ENCODE measurements at places on chromosomes 6 and 20.

DNA sequence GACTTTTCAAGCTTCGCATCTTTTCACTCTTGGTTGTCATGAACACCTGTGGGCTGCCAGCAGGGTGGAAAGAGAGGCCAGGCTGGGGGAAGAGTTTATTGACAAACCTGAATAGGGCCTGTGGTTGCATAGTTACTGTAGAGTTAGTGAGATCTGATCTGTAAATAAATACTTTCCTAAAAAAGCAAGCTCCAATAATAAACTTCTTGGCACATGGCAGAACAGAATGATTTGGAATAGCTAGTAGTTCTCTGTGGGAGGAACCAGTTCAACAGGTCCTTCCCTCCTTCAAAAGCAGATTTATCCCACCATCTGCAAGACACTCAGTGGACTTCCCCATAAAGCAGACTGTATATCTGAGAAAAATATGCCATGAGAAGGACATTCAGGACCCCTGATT, 445.0 kb downstream of the HACE1 start:
- no peak for DNase-seq

DNA sequence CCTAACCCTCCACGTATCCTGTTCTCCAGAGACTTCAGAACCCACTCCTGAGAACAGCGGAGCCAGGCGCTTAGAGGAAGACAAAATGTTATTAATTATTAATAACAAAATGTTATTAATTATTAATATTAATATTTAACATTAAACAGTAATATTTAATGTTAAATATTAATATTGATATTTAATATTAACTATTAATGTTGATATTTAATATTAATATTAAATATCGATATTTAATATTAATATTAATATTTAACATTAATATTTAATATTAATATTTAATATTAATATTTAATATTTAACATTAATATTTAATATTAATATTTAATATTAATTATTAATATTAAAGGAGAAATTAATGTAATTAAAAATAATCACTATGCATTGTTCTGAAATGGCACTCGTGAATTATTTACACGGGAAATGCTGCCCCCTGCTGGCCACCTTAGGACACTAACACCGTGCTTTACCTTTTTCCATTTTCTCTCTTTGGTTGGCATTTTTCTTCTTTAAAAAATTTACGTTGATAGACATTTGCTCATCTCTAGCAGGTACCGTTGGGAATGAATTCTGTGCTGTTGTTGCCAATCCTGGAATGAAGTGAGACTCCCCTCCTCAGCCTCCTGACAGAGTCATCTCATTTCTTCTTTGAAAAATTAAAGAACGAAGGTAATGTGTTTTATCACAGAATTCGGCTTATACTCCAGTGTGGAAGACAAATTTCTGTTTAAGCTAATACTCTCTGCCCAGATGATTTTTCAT, 7.5 kb upstream of the GGTLC1 start:
- peak; percentile 59 for DNase-seq

DNA sequence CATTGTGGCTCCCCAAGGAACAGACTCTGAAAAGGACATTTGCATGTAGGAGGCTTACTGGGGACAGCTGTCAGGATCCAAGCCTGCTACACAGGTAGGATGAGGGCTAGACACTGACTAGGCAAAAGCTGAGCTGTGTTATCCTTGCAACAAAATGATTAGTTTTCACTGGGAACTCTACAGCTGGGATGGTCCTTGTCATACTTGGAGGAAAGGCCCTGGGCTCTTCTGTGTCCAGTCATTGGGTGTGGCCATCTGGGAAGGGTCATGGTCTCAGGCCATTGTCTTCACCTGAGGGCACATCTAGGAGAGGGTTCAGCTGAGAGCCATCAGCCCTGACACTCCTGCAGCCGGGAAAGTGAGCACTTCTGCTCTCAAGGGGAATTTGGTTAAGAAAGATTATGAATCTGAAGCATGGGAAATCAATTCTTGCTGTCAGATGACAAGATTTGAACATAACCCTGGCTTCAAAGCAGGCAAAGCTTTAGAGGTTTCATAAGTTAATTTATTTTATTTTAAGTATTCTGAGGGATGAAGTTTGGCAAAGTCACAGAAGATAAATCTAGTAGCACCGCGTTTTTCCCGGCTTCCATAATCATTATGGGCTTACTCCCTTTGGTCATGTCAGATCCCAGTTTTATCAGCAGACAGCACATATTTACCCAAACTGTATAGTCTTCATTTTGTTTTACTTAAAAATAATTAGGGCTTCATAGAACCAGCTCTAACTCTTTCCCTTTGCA, 78.4 kb upstream of the SLC22A23 start:
- DNase-seq = no peak

- DNase-seq = no peak
Observed at GRCh38 chr6:17280552-17281090, 540 bp upstream of the RBM24 start.

GRCh38 chr20:652615-653109, 338 bp downstream of the SRXN1 start:
- peak; percentile 43 for DNase-seq

DNA sequence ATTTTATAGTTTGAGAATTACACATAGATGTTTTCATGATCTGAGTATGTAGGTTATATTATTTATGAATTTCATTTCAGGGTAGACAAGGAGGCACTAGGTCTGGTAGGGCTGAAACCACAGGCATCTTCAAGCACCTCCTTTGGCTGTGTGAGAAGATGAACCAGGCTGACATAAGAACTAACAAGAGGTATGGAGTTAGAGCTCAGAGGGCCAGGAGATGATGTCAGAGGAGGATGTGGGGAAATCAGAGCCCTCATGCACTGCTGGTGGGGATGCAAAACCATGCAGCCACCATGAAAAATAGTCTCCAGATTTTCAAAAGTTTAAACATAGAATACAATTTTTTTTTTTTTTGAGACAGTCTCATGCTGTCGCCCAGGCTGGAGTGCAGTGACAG, 13.6 kb upstream of the RIPOR3 start:
- no peak for DNase-seq

Data from K562 (cell line).